ENCODE measurements at places on chromosomes 4 and X. TPM values are rescaled to one million over a fixed set of nuclear protein-coding genes. Genes with fewer than 3 reads are reported as not detected.

DNA sequence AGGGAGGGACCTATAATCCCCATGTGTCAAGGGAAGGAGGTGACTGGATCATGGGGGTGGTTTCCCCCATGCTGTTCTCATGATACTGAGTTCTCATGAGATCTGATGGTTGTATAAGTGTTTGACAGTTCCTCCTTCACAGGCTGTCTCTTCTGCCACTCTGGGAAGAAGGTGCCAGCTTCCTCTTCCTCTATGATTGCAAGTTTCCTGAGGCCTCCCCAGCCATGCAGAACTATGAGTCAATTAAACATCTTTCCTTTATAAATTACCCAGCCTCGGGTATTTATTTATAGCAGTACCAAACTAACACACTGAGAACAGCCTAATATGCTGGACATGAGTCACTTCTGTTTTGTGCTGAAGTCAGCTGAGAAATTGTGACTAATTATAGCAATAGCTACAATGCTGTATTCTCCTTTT lies 656.9 kb upstream of the CPEB2 start:
- no peaks in the 10 kb centered on the region for H3K27me3 ChIP-seq
- H3K36me3 ChIP-seq = no peaks in the 10 kb centered on the region
- DNase-seq = no peak
- no peak overlapping the region for H3K27ac ChIP-seq
- H3K4me1 ChIP-seq = no peaks in the 10 kb centered on the region

GRCh38 chrX:9847071-9847470 lies 60.8 kb downstream of the SHROOM2 start:
- no peak for DNase-seq
- no peaks in the 10 kb centered on the region for H3K4me1 ChIP-seq
- H3K27me3 ChIP-seq = no peaks in the 10 kb centered on the region
- H3K36me3 ChIP-seq = no peaks in the 10 kb centered on the region

- H3K4me3 ChIP-seq = no peak overlapping the region
- no peak overlapping the region for H3K27ac ChIP-seq
- no peaks in the 10 kb centered on the region for H3K36me3 ChIP-seq
- no peaks in the 10 kb centered on the region for H3K27me3 ChIP-seq
- H3K4me1 ChIP-seq = no peaks in the 10 kb centered on the region
- DNase-seq = no peak
Observed at GRCh38 chr4:102174719-102175189, 170.5 kb downstream of the SLC39A8 start.

DNA sequence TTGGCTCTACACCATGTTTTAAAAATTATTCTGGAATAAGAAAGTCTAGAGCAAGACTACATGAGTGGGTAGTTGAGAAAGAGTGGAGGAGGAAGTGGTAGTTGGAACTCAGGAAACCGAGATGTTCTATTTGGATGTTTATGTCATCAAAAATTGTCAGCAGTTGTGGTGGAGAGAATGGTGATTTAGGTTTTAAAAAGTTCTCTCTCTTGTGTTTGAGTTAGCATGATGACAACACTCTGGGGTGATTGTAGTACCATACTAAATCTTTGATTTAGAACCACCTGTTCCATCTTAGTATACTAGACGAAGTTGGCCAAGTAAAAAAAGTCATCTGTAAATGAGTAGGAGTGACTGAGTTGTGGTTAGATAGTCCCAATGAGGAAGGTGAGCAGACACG lies 40.7 kb downstream of the KLHL2 start:
- H3K36me3 ChIP-seq = no peaks in the 10 kb centered on the region
- no peak overlapping the region for H3K4me3 ChIP-seq
- H3K4me1 ChIP-seq = no peaks in the 10 kb centered on the region
- H3K27me3 ChIP-seq = no peaks in the 10 kb centered on the region

- no peak for DNase-seq
- no peaks in the 10 kb centered on the region for H3K36me3 ChIP-seq
- no peaks in the 10 kb centered on the region for H3K4me1 ChIP-seq
- H3K27ac ChIP-seq = no peak overlapping the region
- no peak overlapping the region for H3K4me3 ChIP-seq
Observed at GRCh38 chr4:155607481-155607880, 59.2 kb upstream of the GUCY1A1 start.

- no peaks in the 10 kb centered on the region for H3K4me1 ChIP-seq
- no peak overlapping the region for H3K4me3 ChIP-seq
- no peaks in the 10 kb centered on the region for H3K36me3 ChIP-seq
- no peaks in the 10 kb centered on the region for H3K27me3 ChIP-seq
- H3K27ac ChIP-seq = no peak overlapping the region
Observed at GRCh38 chr4:110005461-110006056, 92.9 kb downstream of the EGF start.

DNA sequence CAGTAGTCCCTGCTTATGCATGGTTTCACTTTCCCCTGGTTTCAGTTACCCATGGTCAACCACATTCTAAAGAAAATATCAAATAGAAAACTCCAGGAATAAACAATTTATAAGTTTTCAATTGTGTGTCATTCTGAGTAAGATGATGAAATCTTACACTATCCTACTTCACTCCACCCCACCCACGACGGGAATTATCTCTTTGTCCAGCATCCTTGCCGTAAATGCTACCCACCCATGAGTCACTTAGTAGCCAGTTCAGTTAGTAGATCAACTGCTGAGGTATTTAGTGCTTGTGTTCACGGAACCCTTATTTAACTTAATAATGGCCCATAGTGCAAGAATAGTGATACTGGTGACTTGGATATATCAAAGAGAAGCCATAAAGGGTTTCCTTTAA lies 91.4 kb downstream of the KLHL13 start:
- no peak for DNase-seq
- no peaks in the 10 kb centered on the region for H3K36me3 ChIP-seq
- no peak overlapping the region for H3K27ac ChIP-seq
- H3K4me1 ChIP-seq = no peaks in the 10 kb centered on the region

DNA sequence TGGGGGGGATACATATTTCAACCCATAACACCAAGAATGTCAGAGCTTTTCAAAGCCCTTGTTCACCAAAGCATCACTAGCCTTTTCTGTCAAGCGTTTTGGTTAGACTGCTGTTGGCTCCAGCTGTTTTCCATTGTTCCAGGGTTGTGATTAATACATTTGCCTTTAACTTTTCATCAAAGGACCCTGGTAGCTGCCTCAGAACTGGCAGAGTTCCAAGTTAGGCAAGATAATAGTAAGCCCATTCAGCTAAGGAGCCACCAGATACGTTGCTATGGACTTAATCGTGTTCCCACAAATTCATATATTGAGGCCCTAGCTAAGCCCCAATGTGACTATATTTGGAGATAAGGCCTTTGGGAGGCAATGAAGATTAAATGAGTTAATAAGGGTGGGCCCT lies 37.1 kb downstream of the ENOPH1 start:
- no peaks in the 10 kb centered on the region for H3K27me3 ChIP-seq
- DNase-seq = no peak
- no peak overlapping the region for H3K4me3 ChIP-seq
- no peak overlapping the region for H3K27ac ChIP-seq
- H3K4me1 ChIP-seq = peaks cover 7% of the 10 kb centered on the region
- no peaks in the 10 kb centered on the region for H3K36me3 ChIP-seq

- H3K4me3 ChIP-seq = no peak overlapping the region
- H3K27ac ChIP-seq = no peak overlapping the region
- peaks cover 7% of the 10 kb centered on the region for H3K4me1 ChIP-seq
- H3K27me3 ChIP-seq = no peaks in the 10 kb centered on the region
- H3K36me3 ChIP-seq = no peaks in the 10 kb centered on the region
Observed at GRCh38 chrX:43753637-43754036, 97.5 kb downstream of the MAOA start.

The NLGN4X gene
- 3.1 TPM for total RNA-seq

The DRD5 gene
- total RNA-seq = not detected

The CDKL5 gene
- 5.2 TPM for total RNA-seq

The DKK2 gene
- 1.8 TPM for total RNA-seq

The PDE5A gene
- 154 TPM for total RNA-seq

The CXorf49 gene
- not detected for total RNA-seq

All from esophagus muscularis mucosa (tissue), 4 donors.